ENCODE measurements at places on chromosomes 5 and 9.

DNA sequence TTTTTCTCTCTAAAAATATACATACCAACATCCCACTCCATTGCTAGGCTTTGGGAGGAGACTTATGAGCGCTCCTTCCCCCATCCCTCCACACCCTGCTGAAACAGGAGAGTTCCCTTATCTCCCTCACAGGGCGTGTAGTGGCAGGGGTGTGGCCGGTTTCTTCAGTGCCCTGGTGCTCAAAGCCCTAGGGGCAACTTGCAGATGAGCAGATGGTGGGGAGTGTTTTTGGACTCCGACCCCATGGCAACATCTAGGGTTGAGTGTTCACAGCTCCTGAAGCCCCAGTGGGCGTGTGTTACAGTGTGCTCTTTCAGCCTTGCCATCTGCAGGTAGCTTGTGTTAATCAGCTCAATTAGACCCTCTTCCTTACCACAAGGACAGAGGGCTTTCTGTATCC lies 409.5 kb downstream of the MAT2B start:
- no peak for DNase-seq

- DNase-seq = peak; percentile 71
These were observed 37.1 kb upstream of the NR3C1 start for GRCh38 chr5:143440448-143441115.

GRCh38 chr9:88605512-88606362 lies 70.8 kb downstream of the NXNL2 start:
- no peak for DNase-seq

GRCh38 chr5:1641560-1642166 lies 117.9 kb upstream of the LPCAT1 start:
- peak; percentile 98 for DNase-seq

GRCh38 chr5:148401604-148402003 lies 17.8 kb downstream of the FBXO38 start:
- DNase-seq = no peak

GRCh38 chr5:174943785-174944184 lies 219.4 kb downstream of the MSX2 start:
- no peak for DNase-seq

- no peak for DNase-seq
These were observed 5.0 kb downstream of the DMRT2 start for GRCh38 chr9:1055166-1055565.

GRCh38 chr9:135156525-135157510 lies 69.3 kb downstream of the OLFM1 start:
- DNase-seq = no peak

GRCh38 chr5:174384509-174384947 lies 339.0 kb downstream of the NSG2 start:
- DNase-seq = no peak

- DNase-seq = no peak
These were observed 5.0 kb downstream of the PRUNE2 start for GRCh38 chr9:76900884-76901440.

DNA sequence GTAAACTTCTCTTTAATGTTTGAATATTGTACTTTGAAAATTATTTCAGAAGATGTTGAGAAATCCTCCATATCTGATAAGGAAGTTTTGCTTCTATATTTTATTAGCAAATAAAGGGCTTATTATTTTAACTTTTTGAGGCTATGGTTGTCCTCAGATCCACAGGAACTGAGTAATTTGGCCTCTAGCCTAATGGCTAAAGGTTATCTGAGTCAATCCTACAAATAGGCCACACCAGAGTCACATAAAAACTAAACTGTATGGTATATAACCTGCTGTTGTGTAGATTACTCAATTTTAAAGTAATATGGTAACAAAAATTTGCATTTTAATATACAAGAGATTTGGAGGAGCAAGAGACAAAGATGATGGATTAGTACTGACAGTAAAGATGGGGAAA lies 549.2 kb upstream of the GRAMD2B start:
- no peak for DNase-seq

GRCh38 chr9:126058011-126058531 lies 268.6 kb upstream of the MVB12B start:
- no peak for DNase-seq

DNA sequence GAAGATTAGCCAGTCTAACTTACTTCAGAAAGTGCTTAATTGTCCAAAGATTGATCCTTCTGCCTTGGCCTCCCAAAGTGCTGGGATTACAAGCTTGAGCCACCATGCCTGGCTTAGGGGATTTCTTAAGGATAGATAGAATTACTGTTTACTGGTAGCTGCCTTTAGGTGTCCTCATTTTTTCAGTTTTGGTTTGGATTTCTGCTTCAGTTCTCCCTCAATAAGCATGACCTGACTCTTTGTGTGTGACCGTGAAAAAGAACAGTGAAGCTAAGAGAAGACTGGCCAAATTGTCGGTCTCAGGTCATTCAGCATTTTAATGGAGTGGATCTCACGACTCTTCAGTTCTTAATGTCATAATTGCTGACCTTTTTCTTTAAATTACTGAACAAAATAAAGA lies 22.9 kb upstream of the CMYA5 start:
- DNase-seq = no peak

- peak; percentile 96 for DNase-seq
These were observed at the start of gene IFT74 for GRCh38 chr9:26955921-26956859. IFT74 (plus strand) TSS chr9:26956412; CDS start chr9:26961968, 5,556 bp downstream.
